ENCODE measurements at places on chromosomes 16 and 17. TPM values are rescaled to one million over a fixed set of nuclear protein-coding genes. Genes with fewer than 3 reads are reported as not detected.
A peak's percentile ranks its signal among the peaks of the same experiment; 100 is the strongest.

DNA sequence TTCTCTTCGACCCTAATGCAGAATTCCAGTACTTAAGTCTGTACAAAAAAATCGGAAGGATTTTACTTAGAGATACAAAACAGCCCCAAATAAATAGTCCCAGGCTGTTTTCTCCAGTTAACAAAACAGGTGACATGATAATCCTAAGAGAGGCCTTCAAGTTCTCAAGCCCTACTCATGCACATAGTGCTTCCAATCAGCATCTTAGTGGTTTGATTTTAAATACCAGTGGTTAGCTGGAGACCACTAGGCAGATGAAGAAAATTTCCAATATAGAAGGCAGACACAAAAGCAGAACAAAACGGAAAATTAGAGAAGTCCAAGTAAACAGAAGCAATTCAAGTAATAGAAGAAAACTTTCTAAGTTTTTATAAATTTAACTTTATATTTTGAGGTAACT lies 5.2 kb upstream of the OR4D2 start:
- H3K36me3 ChIP-seq, result no peaks in the 10 kb centered on the region
- no peak for DNase-seq
- no peak overlapping the region for H3K27ac ChIP-seq
- H3K4me1 ChIP-seq, result peaks cover 5% of the 10 kb centered on the region
- H3K4me3 ChIP-seq, result no peak overlapping the region
- H3K27me3 ChIP-seq, result no peaks in the 10 kb centered on the region

The EPN2 gene
- polyA plus RNA-seq, result 3.9 TPM

- H3K4me1 ChIP-seq, result peaks cover 7% of the 10 kb centered on the region
- H3K27me3 ChIP-seq, result no peaks in the 10 kb centered on the region
- no peak overlapping the region for H3K27ac ChIP-seq
- H3K4me3 ChIP-seq, result no peak overlapping the region
- no peak for DNase-seq
- H3K36me3 ChIP-seq, result no peaks in the 10 kb centered on the region
Observed at GRCh38 chr17:76820561-76820960, 47.6 kb upstream of the MGAT5B start.

DNA sequence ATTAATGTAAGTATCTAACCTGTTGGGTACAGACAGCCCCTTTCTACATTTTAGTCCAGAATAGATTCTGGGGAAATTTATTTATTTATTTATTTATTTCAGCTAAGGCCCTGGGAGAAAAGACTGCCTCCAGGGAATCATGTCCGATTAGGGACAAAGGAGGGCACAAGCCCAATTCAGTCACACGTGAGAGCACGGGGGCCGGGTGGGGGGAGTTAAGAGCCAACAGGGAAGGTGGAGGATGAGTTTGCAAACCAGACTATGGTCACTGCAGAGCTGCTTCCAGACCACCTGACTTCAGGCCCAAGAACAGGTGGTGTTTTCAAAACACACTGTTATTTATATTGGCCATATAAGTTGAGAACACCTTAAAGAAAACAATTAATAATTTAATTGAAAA lies 1.6 kb upstream of the ZFHX3 start:
- no peak overlapping the region for H3K4me3 ChIP-seq
- H3K4me1 ChIP-seq, result no peaks in the 10 kb centered on the region
- no peak for DNase-seq
- H3K36me3 ChIP-seq, result no peaks in the 10 kb centered on the region

- no peak overlapping the region for H3K4me3 ChIP-seq
- H3K36me3 ChIP-seq, result no peaks in the 10 kb centered on the region
- H3K27ac ChIP-seq, result no peak overlapping the region
Observed at GRCh38 chr16:66493490-66494401, 56.2 kb downstream of the TK2 start.

The PTGES3L gene
- polyA plus RNA-seq, result not detected

The SAMD14 gene
- polyA plus RNA-seq, result not detected

The KRTAP3-1 gene
- not detected for polyA plus RNA-seq

GRCh38 chr16:23699100-23699499 lies 13.9 kb downstream of the ERN2 start:
- no peak overlapping the region for H3K4me3 ChIP-seq
- no peak overlapping the region for H3K27ac ChIP-seq
- no peak for DNase-seq
- H3K36me3 ChIP-seq, result no peaks in the 10 kb centered on the region

- no peak for DNase-seq
- peaks cover 5% of the 10 kb centered on the region for H3K36me3 ChIP-seq
- H3K27me3 ChIP-seq, result no peaks in the 10 kb centered on the region
Observed at GRCh38 chr16:85800321-85800669, 800 bp downstream of the COX4I1 start.

DNA sequence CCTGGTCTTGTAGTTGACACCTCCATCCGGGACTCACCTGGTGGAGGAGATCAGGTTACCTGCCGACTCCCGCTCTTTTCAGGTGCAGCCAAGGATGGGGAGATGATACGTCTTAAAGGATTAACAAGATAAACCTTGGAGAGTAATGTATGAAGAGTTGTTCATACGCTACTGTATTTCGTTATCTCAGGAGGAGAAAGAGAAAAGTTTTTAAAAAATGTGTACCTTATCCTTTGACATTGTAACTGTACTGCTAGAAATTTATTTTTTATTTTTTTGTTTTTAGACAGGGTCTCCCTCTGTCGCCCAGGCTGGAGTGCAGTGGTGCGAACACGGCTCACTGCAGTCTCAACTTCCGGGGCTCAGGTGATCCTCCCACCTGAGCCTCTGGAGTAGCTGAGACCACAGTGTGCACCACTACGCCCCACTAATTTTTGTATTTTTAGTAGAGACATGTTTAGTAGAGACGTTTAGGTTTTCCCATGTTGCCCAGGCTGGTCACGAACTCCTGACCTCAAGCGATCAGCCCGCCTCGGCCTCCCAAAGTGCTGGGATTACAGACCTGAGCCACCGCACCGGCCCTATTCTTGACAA lies 764 bp upstream of the SMURF2 start:
- H3K4me1 ChIP-seq, result peaks cover 7% of the 10 kb centered on the region
- DNase-seq, result no peak
- H3K4me3 ChIP-seq, result peak overlapping the region; percentile 77
- H3K27ac ChIP-seq, result peak overlapping the region; percentile 72

The NME3 gene
- 70.6 TPM for polyA plus RNA-seq

DNA sequence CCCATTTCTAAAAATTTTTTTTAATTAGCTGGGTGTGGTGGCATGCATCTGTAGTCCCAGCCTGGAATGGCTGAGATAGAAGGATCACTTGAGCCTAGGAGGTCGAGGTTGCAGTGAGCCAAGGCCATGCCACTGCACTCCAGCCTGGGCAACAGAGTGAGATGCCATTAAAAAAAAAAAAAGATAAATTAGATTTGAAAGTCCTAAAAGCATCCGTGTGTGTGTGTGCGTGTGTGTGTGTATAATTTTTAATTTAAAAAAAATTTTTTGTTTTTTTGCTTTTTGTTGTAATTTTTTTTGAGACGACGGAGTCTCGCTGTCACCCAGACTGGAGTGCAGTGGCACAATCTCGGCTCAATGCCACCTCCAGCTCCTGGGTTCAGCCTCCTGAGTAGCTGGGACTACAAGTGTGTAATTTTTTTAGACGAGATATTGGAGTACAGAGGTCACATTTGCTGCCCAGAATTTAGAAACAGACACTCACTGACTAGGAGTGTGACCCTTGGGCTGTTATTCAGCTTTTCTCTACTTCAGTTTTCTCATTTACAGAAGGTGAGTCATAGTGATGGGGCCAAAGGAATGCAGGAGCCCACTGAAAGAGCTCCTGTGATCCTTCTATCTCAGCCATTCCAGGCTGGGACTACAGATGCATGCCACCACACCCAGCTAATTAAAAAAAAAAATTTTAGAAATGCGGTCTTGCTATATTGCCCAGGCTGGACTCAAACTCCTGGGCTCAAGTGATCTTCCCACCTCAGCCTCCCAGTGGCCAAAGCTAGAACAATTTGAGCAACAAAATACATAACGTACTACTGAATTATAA lies 25.5 kb upstream of the TBX4 start:
- no peak overlapping the region for H3K27ac ChIP-seq
- H3K27me3 ChIP-seq, result no peaks in the 10 kb centered on the region
- no peak overlapping the region for H3K4me3 ChIP-seq
- no peak for DNase-seq

The FAHD1 gene
- polyA plus RNA-seq, result 27.5 TPM

The CHST4 gene
- not detected for polyA plus RNA-seq

- H3K27ac ChIP-seq, result no peak overlapping the region
- H3K27me3 ChIP-seq, result no peaks in the 10 kb centered on the region
- no peak overlapping the region for H3K4me3 ChIP-seq
- H3K36me3 ChIP-seq, result no peaks in the 10 kb centered on the region
Observed at GRCh38 chr17:29250666-29251065, 4.0 kb downstream of the CRYBA1 start.

DNA sequence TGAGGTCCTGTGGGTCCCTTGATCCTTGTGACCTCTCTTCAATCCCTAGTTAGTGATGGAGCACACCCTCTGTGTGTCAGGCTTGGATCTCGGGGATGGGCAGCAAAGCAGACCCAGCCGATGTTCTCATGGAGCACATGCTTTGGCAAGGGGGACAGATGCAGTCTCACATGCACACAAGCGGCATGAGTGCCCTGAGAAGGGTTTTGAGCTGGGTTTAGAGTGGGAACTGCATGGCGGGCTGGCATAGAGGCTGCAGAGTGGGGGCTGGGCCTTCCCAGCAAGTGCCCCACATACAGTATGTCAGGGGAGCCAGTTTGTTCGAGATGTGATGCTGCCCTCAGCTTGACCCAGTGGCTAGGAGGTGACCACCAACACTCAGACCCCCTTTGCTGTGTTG lies 41.6 kb downstream of the B9D1 start:
- H3K27me3 ChIP-seq, result no peaks in the 10 kb centered on the region
- no peak for DNase-seq
- no peaks in the 10 kb centered on the region for H3K4me1 ChIP-seq

DNA sequence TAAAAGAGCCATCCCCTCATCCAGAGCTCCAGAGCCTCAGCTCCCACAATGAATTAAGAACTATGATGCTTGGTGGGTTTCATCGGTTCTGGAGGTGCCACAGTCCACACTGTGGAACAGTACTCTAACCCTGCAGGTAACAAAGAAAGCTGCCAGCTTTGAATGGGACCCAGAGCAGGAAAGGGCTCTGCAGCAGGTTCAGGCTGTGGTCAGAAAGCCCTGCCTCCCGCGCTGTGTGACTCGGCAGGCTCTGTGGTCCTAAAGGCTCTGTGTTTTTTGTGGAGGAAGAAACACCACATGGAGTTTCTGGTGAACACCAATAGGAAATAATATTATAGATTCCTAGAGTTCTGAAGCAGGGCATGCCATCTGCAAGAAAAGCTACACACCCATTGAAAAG lies 32.5 kb downstream of the MRPS23 start:
- no peak for DNase-seq
- no peaks in the 10 kb centered on the region for H3K4me1 ChIP-seq
- H3K36me3 ChIP-seq, result no peaks in the 10 kb centered on the region
- H3K27ac ChIP-seq, result no peak overlapping the region
- H3K4me3 ChIP-seq, result no peak overlapping the region

The UBALD2 gene
- 6.9 TPM for polyA plus RNA-seq

DNA sequence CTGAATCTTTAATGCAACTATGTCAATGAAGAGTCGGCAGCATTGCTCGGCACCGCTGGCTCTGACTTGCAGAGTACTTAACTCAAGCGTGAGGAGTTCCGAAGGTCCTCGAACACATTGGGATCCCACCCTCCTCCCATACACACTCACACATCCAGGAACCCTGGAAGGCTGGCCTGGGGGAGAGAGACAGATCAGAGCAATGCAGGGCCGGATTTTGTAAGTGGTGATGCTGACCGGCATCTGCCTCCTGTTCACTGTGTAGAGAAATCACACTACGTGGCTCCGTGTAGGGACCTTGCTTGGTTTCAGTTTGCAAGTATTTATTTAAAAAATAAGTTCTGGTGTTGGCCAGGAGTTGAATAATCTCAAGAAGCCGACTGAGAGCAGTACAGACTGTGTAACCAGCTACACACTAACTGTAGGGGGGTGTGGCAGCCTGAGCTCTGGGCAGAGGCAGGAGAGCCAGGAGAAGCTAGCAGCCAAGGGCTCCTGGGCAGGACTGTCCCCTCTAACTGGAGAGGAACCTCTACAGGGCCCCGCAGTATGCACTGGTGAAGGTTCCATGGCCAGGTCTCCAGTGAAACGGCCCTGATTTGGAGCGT lies 190.2 kb upstream of the TNRC6C start:
- DNase-seq, result no peak
- no peaks in the 10 kb centered on the region for H3K36me3 ChIP-seq
- no peak overlapping the region for H3K4me3 ChIP-seq
- peaks cover 7% of the 10 kb centered on the region for H3K4me1 ChIP-seq
- H3K27ac ChIP-seq, result no peak overlapping the region

The CCR7 gene
- 2,301 TPM for polyA plus RNA-seq

- H3K27me3 ChIP-seq, result no peaks in the 10 kb centered on the region
- no peak overlapping the region for H3K4me3 ChIP-seq
- peak; percentile 32 for DNase-seq
- no peaks in the 10 kb centered on the region for H3K4me1 ChIP-seq
Observed at GRCh38 chr16:49921791-49922456, 66.0 kb upstream of the ZNF423 start.

DNA sequence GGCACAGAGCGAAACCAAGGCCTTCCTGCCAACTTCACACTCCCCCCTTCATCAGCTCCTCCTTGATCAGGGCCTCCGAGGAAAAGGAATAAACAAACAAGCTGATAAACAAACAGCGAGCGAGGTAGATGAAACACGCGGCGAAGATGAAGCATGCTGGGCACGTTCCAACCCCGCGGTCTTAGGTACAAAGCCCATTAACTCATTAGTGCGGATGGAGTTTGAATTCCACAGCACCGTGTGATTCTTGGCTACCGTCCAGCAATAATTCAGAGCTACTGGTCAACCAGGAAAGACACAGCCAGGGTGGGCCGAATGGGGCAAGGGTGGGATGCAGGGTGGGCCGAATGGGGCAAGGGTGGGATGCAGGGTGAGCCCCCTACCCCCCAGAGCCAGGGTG lies 67.3 kb downstream of the RBFOX3 start:
- H3K36me3 ChIP-seq, result no peaks in the 10 kb centered on the region
- H3K4me3 ChIP-seq, result no peak overlapping the region
- DNase-seq, result no peak
- no peak overlapping the region for H3K27ac ChIP-seq
- no peaks in the 10 kb centered on the region for H3K4me1 ChIP-seq

DNA sequence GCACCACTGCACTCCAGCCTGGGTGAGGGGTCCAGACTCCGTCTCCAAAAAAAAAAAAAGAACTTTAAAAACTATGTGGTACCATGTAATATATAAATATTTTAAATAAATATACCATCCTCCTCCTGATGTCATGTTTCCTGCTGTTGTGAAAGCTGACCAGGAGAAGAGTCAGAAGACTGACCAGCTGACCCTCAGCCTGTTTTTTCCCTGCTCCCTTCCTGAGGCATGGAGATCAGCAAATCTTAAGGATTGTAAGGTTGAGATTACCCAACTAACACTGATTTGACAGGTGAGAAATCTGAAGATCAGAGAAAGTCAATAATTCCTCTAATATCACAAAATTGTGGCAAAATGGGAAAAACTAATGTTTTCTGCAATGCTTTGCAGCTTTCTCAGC lies 18.1 kb downstream of the NCOR1 start:
- H3K4me3 ChIP-seq, result no peak overlapping the region
- H3K27me3 ChIP-seq, result no peaks in the 10 kb centered on the region
- H3K36me3 ChIP-seq, result no peaks in the 10 kb centered on the region
- H3K27ac ChIP-seq, result no peak overlapping the region
- H3K4me1 ChIP-seq, result no peaks in the 10 kb centered on the region
- no peak for DNase-seq

Measured in naive thymus-derived CD4-positive, alpha-beta T cell (primary cell).